ENCODE measurements at places on chromosomes 4 and X. TPM values are rescaled to one million over a fixed set of nuclear protein-coding genes. Genes with fewer than 3 reads are reported as not detected.

The IGFBP7 gene
- total RNA-seq, result 769 TPM

The SMR3A gene
- not detected for total RNA-seq

The VEGFD gene
- total RNA-seq, result 7.0 TPM

DNA sequence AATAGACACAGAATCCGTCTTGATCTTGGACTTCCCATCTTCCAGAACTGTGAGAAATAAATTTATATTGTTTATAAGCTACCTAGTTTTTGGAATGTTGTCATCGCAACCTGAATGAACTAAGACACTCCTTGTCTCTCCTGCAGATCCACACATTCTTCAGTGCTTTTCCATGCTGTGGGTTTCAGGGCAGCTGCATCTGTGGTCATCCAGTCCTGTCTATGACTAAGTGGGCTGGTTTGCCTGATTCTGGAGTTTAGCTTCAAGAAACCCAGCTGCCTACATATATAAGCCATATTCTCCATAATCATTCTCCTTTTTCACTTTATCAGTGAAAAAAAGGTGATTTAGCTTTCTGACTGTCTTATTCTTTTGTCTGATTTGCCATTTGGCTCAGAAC is 170.3 kb upstream of the KIT start:
- DNase-seq, result no peak

- DNase-seq, result no peak
Observed at GRCh38 chr4:102606846-102607450, 105.8 kb downstream of the NFKB1 start.

GRCh38 chrX:65999563-66000148 is 40.2 kb downstream of the VSIG4 start:
- no peak for DNase-seq

GRCh38 chr4:95209927-95210326 is 338.8 kb downstream of the UNC5C start:
- no peak for DNase-seq

- no peak for DNase-seq
Observed at GRCh38 chr4:14035076-14035475, 407.6 kb upstream of the BOD1L1 start.

DNA sequence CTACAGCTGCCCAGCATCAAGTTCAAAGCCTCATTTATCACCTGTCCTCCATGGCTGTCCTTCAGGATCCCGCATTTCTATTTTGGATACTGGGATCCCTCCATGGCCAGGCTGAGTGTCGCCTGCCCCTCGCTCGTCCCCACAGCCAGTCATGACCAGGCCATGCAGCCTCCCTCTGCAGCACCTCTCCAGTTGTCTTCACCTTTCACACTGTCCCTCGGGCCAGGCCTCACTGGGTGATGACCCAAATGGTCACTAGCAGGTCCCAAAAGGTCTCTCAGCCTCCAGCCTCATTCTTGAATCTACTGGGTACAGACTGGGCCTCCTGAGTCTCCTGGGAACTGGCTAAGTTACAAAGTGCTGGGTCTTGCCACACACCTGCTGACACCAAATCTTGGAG is 48.7 kb upstream of the HELT start:
- DNase-seq, result no peak

- DNase-seq, result no peak
Observed at GRCh38 chr4:37803348-37803973, 23.0 kb upstream of the PGM2 start.

GRCh38 chr4:186132577-186133242 is 28.2 kb downstream of the FAM149A start:
- DNase-seq, result no peak

DNA sequence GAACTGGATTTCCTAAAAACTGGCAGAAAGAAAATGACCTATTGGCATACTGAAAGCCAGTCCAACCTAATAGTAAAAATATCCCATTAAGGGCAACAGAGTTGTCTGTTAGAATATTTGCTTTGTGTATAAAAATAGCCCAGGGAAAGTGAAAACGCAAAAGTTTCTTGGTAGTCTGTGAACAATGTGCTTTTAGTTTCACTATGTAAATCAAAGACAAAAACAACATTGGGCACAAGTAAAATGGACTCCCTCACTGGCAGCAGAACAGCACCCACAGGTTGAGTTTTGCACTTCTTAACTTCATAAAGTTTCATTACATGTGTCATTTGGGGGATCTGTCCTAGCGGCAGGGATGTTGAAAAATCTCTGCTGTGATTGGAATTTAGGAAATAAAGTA is 4.3 kb upstream of the FGG start:
- no peak for DNase-seq

DNA sequence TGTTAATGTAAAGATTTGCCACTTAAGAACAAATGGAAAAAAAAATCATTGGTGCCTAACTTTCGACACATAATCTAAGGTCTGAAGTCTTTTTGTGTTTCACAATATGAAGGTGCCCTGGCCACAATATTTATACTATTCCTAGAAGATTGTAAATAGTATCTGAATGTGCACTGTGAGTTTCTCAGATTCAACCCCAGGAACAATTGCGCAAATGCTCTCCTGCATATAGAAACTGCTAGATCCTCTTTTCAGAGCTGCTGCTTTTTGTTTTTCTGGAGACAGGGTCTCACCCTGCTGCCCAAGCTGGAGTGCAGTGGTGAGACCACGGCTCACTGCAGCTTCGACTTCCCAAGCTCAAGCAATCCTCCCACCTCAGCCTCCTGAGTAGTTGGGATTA is 480.1 kb upstream of the FTHL17 start:
- DNase-seq, result no peak

Measured in breast epithelium (tissue), 4 donors.